ENCODE measurements at places on chromosomes 4 and X.

DNA sequence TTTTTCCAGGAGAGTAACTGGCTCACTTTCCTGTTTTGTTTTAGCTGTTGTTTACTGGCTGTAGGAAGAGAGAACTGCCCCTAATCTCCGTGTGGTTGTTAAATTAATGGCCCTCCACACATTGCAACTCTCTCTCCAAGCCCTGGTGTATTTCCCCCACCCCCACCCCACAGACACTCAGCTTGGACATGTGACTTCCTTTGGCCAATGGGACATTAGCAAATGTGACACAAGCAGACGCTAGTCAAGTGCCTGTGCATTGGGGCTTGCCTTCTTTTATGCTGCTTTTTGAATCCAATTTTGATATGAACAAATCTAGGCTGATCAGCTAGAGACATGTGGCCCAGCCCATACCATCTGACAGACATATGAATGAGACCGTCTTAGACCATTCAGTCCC is 59.6 kb upstream of the TAB3 start:
- DNase-seq: no peak

GRCh38 chr4:152107736-152108500 is 347.1 kb upstream of the GATB start:
- no peak for DNase-seq

DNA sequence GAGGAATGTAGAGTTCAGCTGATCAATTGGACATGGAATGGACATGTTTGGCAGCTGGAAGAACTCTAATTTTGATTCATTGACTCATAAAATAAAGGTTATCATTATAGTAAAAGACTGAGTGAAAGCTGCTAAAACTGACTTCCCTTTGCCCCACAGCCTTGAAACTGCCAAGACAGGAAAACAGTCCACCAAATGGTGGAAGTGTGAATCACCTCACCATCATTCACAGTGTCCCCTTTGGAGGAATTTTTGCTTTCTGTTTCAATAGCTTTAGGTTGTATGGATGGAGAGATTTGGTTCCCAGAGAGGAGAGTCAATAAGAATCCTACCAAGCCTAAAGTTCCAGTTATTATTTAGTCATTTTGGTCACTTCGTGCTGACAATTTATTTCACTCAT is 20.8 kb upstream of the FREM3 start:
- no peak for DNase-seq

- DNase-seq: no peak
Observed at GRCh38 chr4:22063613-22064012, 115.0 kb upstream of the KCNIP4 start.

DNA sequence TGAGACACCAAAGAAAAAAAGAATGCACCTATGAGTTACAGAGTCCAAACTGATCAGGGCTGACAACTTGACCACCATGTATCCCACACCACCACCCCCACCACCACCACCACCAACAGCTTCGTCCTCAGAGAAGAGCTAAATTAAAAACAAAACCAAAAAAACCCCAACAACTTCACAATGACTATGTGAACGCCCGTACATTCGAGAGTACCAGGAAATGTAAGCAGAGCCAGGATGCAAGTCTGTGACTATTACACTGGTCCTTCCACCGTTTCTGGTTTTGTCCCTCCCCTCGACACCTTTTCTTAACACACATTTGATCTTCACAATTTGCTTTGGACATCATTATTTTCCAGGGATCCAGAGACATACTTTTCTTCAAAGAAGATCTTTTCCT is 51.0 kb downstream of the WFS1 start:
- no peak for DNase-seq

- DNase-seq: no peak
Observed at GRCh38 chr4:94221916-94222315, 14.3 kb downstream of the SMARCAD1 start.

DNA sequence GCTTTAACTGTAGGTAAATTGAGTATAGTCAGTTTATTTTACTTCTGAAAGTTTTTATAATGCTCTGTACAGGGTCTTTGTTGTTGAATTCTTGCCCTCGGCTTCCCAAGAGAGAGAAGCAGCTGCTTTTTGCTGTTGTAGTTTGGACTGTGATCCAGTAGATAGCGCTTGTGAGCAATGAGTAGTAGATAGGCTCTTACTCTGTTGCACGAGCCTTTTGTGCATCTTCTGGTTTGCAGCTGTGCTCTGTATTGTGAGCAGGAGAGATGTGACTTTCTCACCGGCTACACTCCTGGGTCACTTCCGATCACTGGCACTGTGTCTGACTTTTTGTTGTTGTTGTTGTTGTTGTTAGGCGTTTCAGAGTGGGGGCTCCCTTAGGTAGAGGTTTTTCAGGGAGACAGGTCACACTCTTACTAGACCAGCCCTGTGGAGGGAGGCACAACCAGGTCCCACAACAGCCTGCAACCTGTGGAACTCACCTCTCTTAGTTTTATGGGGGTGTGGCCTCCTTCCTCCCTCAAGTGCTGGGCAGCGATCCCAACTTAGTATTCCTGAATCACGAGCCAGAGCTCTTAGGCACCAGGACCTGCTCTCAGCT is 822.1 kb upstream of the GALNTL6 start:
- DNase-seq: peak; percentile 35

DNA sequence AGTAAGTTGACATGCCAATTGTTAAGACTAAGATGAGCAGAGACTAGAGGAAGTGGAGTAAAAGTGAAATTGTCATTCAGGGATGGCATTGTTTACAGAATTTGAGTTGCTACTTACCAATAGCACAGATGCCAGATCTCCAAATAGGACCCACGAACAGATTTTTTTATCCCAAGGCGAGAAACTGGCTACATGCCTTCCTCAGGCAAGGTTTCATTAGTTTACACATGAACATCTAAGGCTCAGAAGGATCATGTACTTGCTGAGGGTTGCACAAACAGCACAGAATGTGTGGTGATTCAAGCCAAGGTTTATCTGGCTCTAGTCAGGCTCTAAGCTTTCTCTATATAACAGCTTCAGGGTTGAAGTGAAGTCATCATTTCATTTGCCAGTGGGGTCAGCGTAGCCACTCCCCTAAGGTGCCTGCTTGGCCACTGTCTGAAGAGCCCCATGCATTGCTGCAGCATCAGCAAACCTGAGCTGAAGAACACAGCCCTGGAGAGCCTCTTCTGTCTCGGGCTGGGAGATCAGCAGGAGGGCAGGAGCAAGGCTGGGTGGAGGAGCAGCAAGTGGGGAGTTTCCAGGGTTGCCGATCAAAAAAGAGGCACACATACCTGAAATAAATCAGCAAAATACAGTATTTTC is 193.0 kb upstream of the LCORL start:
- DNase-seq: no peak

DNA sequence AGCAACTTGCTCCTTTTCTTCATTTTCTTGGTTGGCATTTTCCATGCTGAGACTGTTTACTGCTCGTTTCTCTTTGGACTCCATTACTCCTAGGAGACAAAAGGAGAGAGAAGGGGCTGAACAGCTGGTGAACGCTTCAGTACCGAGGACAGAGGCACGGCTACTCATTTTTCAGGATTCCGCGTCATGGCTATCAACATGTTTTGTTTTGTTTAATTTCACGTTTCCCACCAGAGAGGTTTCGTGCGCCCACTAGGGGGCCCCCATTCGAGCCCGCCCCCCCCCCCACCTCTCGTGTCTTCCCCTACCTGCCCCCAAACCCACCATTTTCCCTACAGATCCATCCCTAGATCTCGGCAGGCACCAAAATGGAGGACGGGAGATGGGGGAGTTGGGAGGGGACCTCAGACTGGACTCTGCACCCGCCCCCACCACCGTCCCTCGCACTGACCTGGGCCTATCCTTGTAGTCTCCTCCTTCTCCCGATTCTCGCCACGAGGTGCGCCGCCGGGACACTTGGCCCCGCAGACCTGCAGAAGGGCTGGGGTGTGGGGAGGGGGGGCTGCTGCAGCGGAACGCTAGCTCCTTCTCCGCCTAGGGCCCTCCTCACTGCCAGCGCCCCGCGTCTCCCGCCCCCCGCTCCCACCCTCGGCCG is 653 bp downstream of the BEX1 start:
- DNase-seq: peak; percentile 61
